Kidney capillary endothelial cell (primary cell): ENCODE measurements at places on chromosomes 3 and 15.

DNA sequence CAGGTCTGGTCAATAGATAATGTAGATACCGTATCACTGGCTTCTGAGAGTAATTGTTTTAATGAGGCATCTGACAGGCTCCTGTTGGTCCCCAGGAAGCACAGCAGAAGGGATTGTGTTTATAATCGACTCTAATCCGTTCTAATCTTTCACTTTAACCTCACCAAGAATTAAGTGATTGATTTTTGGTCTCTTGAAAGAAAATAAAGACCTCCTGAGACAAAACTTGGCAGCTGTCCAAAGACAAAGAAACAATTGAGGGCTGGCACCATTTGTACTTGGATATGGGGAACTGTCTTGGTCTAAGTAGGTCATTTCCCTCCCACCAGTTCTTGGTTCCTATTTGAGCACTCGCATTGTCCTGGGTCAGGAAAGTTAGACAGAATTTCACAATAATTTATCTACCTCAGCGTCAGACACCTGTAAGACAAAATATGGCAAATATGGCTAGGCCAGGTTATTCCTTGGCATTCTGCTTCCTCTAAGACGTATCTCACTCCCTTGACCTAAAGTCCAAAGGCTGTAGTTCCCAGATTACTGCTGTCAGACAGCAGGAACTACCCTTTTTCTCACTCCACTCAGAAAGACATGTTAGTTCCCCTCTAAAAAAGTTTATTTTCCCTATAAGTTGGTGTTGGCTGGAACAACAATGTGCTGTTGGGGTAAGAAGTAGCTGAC lies 22.7 kb upstream of the CD96 start:
- DNase-seq: no peak

GRCh38 chr3:76570436-76571057 lies 469.4 kb upstream of the ROBO2 start:
- peak; percentile 37 for DNase-seq

- DNase-seq: no peak
Measured at GRCh38 chr3:120516136-120516535, 65.3 kb upstream of the FSTL1 start.

- DNase-seq: no peak
Measured at GRCh38 chr15:37701230-37701629, 233.2 kb upstream of the TMCO5A start.

GRCh38 chr3:102478160-102478559 lies 43.3 kb downstream of the ZPLD1 start:
- DNase-seq: no peak

DNA sequence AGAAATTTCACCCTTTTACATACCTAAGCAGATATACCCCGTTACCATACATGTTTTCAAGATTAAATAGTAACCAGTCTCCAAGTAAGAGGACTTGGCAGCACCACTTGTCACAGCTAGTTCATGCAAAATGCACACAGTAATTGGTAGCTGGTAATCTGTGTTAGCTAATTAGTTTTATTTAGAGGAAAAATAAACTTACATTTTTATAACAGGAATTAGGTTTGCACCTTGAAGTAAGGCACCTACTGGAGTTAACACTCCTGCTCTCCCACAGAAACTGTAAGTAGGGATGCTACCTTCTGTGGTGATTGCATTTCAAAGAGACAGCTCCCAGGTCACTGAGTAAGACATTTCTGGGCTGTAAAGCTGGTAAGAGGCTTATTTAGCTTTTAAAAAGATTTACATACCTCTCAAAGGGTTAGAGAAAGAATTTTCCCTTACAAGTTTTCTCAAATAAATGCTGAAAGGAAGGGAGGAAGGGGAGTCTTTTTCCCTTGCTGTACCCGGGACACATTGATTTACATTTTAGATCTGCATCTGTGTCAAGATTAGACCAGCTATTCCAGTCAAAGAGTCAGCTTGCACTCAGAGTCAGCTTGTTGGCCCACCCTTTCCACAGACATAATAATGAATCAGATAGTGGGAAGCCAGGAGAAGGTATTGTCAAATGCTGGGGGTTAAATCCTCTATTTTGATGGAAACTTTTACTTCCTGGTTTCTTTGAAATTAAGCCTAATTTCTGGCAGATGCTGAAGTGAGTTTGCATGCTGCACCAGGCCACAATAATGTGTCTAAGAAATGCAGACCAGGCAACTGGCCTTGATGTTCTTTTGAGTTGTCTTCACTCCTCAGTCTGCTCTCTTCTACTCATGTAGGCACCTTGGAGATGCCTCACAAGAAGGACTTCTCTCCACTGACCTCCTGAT lies 77.6 kb upstream of the CHD2 start:
- no peak for DNase-seq

- DNase-seq: peak; percentile 86
Measured at GRCh38 chr3:128073807-128074206, 21.6 kb downstream of the SEC61A1 start.

GRCh38 chr15:89521605-89522004 lies 25.2 kb upstream of the RHCG start:
- no peak for DNase-seq

GRCh38 chr3:11846281-11847266 lies at the start of gene TAMM41:
Gene TAMM41 (minus strand): TSS chr3:11846885. CDS start chr3:11846636, 249 bp downstream.
- peak; percentile 88 for DNase-seq

- no peak for DNase-seq
Measured at GRCh38 chr3:184058029-184058428, 5.2 kb downstream of the HTR3C start.

GRCh38 chr3:6516143-6516542 lies 344.8 kb upstream of the GRM7 start:
- no peak for DNase-seq

DNA sequence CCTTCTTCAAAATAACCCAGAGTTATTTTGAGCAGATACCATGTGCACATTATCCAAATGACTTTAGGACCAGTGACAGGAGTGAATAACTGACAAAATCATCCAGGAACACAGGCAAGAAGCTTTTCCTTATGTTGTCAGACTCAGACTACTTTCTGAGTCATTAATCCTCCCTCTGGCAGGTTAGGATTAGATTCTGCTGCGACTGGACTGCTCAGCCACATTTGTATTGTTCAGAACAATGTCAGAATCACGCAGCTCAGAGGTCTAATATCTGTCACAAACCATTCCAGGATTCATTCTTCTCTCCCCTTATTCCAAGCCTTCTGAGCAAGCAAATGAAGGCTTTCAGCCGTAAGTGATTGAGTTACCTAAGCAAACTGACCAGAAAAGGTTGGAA lies 34.8 kb upstream of the FAM174B start:
- DNase-seq: no peak

GRCh38 chr3:27978440-27978839 lies 256.3 kb upstream of the EOMES start:
- DNase-seq: no peak

DNA sequence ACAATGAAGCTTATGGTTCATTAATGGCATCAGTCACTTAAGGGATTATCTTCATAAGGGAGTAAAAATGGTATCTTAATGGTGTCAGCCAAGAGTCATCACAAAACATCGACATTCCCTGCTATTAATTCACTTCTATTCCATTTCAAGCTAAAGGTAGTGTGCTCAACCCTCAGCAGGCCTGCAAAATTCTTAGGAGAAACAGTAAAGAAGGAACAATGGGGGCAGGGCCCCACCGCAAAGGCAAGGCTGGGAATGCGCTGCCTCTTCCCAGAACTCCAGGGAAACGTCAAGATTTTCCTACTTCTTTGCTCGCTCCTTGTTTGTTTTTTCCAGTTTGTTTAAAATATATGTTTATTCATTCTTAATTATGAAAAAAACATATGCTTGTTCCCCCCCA lies 187.3 kb upstream of the TSC22D2 start:
- DNase-seq: no peak

DNA sequence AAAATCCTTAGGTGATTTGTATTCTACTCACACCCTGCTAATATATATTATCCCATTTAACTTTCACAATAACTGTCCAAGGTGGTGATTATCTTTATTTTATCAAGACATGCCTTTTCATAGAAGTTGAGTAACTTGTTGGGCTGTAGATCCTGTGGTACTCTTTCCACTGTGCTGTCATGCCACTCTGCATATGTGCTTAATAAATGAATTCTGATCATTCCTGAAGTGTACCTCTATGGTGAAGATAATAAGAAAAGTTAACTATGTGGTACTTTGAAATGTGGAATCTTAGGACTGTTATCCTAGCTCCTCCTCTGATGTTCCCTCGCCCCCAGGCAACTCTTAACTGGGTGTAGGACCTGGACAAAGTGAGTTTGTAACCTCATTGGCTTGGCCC lies 5.2 kb downstream of the SNRK start:
- DNase-seq: no peak

- DNase-seq: no peak
Measured at GRCh38 chr3:150365132-150365604, 42.9 kb upstream of the TSC22D2 start.

GRCh38 chr3:89032346-89033013 lies 74.9 kb upstream of the EPHA3 start:
- peak; percentile 3 for DNase-seq

DNA sequence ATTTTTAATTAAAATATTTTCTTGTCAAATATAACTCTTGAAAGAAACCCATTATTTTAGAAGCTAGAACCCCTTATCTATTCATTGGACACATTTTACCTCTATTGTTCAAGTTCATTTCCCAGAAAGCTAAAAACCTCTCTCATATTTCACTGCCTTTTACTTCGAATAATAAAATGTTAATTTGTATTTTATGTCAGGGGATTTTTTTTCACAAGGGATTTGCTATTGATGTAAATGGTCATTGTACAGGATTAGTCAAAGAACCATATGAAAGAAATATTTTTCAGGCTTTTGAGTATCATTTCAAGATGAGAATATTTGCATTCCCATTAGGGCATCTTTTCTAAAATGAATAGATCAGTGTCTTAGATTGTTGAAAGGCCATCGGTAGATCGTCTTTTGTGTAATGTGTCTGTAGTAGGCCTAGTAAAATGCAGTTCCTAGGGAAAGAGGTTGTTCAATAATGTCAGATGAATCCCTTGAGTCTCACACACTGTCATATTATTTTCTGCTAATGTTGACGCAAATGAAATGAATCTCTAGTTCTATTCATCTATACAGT lies 114.5 kb downstream of the ROBO1 start:
- DNase-seq: no peak

GRCh38 chr3:94009608-94010007 lies 18.8 kb downstream of the STX19 start:
- no peak for DNase-seq

- no peak for DNase-seq
Measured at GRCh38 chr3:134136604-134137003, 106.9 kb upstream of the SLCO2A1 start.

- DNase-seq: peak; percentile 60
Measured at GRCh38 chr3:149120051-149120972, 9.1 kb upstream of the HPS3 start.

DNA sequence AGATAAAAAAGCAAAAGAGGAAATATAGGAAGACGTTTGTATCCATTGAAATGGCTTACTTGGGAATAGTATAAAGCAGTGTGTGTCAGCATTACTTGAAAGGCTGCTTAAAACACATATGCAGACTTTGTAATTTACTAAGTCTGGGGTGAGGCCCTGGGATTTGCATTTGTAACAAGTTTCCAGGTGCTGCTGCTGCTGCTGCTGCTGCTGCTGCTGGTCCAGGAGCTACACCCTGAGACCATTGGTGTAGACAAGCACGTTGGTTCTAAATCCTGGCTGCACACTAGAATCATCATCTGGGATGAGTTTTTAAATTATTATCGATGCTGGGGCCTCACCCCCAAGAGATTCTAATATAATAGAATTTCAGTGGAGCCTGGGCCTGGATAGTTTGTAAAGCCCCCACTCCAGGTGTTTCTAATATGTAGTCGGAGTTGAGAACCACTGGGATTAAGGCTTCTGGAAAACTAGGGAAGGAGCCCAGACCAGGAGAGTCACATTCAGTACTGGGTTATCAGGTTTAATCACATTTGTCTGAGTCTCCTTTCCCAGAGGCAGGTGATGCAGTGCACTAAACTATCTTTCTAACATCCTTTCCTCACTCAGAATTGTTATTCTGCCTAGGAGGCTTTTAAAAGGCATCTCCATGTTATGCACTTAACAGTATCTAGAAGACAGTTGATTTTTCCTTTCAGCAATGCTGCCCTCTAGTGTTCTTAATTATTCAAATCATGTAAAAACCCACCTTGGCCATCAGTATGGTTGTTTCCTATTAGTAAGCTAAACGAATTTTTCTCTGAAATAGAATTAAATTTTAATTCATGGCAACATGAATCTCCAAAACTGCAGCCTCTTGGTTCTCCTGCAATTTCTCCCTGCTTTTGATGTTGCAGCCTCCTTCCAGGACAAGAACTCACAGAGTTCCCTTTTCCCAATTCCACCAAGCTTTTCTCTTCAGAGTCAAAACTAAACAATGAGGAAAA lies 45.4 kb downstream of the SSR3 start:
- DNase-seq: peak; percentile 78

DNA sequence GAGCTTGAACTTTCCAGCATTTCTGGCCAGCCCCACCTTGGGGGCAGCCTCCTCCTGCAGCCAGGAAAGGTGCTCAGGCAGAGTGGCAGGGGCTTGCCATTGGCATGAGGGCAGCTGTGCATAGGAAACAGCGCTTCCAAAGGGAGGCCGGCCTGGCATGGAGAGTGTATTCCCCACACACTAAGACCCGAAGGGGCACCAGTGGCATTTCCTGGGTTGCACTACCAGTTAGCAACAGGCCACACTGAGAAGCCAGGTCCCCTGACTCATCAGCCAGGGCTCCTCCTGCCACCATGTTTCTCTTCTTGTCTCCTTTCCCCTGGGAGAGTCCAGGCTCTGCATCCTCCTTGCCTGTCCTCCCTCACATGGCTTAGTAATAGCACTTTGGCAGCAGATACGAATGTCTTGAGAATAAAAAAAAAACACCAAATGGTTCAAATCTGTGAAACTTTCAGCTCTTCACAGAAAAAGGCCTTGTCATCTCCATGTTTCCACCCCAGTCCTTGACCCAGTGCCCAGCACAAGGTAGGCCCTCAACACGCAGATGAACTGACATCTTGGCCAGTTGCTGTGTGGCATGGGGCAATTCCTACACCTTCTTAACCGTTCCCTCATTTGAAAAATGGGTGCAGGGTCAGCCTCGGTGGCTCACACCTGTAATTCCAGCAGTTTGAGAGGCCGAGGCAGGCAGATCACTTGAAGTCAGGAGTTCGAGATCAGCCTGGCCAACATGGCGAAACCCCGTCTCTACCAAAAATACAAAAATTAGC lies 180.4 kb downstream of the SMAD6 start:
- DNase-seq: peak; percentile 16

DNA sequence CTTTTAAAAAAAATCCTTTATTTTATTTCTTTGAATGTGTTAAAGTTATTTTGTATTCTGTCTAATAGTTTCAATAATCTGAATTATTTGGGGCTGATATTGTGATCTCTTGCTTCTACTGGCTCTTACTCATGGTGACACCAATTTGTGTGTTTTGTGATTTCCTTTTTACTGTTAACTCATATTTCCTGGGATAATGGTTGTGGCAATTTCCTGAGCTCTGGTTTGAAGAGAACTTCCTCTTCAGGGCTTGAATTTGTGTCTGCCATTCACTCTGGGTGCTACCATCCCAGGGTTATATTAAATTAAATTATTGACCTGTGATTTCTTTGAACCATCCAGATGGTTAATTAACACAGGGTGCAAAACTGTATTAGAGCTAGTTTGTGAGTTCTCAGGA lies 60.4 kb upstream of the RNF7 start:
- peak; percentile 63 for DNase-seq
